ENCODE measurements at places on chromosomes 16 and 17.

GRCh38 chr16:28569021-28569420 lies 15.3 kb downstream of the SGF29 start:
- DNase-seq, result no peak

GRCh38 chr16:81832801-81833547 lies 53.9 kb downstream of the PLCG2 start:
- no peak for DNase-seq

DNA sequence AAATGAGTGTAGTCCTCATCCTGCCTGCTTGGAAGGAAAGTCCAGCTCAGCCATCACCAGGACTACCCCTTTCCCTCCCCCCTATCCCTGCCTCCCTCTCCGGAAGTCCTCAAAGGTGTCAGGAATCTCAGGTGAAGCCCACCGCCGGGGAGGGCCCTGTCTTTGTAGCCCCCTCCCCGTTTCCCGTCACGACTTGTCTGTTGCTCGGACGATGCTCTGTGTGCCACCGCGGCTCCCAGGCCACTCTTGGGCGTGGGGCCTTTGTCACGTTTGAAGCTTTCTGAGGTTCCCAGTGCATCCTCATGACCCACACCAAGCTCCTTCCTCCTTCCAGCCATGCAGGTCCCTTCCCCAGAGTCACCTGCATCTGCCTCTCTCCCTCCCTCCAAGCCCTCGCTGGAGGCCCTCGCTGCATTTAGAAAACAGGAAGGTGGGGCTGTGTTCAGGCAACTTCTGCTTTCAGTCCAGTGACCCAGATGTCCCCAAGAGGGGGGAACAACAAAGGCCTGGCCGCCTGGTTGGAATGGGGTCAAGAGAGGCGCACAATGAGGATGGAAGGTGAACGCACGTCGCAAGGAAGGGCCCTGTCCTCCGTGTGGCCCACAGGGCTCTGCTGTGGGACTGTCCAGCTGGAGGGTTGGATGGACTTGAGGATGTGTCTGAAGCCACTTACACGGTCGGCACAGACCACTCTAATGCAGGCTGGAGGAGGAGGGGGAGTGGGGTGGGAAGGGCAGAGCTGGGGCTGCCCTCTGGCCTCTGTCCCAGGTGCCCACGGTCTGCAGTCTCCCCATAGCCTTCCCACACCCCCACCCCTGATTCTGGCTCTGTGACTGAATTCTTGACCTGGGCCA lies 59.9 kb downstream of the OR1D5 start:
- no peak for DNase-seq

- DNase-seq, result no peak
Observed at GRCh38 chr16:71357681-71358080, 842 bp upstream of the CALB2 start.

GRCh38 chr17:44990994-44991393 lies 22.9 kb upstream of the C1QL1 start:
- DNase-seq, result no peak

- DNase-seq, result no peak
Observed at GRCh38 chr16:87493608-87494280, 920 bp upstream of the ZCCHC14 start.

DNA sequence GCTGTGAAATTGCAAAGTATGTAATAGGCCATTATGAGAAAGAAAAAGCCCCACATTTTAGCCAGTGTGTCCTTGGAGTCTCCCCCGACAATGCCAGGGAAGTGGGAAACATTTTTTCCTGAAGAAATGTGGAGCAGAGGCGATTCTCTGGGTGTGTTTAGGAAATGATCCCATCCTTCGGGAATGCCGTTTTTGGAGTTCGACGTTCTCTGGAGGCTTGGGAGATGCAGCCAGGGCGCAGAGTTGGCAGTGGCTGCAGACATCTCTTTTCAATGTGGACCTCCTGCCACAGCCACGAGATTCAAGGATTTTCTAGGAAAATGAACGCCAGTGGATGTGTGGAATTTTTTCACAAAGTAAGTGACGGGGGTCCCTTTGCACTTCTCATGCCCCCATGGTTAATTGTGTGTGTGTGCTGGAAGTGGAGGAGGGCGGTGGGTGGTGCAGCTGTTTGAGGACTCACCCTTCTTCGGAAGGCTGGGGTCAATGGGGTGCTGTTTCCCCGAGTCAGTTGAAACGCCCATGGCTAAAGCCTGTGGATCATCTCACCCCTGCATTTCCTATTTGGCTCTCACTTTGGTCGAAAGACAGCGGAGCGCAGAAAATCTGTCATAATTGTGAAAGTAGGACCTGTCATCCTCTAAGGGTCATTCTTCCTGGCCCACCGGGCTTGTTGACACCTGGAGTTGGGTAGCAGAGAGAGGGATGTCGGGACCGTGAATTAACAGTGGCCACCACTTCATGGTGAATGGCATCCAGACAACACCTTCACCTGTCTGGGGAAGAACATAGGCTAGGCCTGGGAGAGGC lies 73.2 kb downstream of the CMIP start:
- no peak for DNase-seq

DNA sequence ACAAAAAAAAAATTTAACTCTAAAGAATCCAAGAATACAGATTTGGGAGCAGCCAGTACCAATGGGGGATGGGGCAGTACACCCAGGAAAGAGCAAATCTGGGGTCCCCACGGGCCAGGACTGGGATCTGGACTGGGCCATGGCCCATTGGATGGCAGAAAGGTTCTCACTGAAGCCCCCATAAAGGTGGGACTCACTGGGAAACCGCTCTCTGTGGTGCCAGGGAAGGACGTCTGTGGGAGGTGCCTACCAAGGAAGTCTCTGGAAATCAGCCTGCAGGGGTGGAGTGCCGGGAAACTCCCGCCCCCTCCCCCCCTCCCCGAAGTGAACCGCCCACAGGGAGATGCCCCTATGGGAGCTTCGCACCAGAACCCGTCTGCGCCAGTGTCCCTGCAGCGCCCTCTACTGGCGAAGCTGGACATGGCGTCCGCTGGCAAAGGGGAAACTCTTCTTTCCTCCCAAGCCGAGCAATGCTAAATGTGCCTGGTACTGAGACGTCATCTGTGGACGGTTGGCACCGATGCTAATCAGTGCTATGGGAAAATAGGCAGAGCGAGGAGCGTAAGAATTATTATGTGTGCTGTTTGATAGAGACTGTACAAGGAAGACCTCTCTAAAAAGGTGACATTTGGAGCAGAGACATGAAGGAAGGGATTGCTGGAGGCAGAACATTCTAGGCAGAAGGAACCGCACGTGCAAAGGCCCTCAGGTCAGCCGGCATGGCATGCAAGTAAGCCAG lies 671.1 kb downstream of the WWOX start:
- DNase-seq, result no peak

DNA sequence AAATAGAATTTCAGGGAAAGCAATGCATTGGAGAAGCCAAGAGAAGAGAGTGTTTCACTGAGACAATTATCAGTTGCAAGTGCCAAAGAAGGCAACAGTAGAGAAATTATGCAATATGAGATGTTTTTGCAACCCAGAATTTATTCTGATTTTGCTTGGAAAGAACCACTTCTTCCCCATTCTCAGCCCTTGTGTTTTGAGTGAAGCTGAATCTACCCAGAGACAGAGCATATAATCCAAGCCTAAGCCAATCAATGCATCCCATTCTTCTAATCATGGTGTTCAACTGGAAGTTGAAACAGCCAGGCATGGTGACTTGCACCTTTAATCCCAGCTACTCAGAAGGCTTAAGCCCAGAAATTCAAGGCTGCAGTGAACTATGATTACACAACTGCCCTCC lies 6.9 kb upstream of the SCNN1G start:
- DNase-seq, result no peak

DNA sequence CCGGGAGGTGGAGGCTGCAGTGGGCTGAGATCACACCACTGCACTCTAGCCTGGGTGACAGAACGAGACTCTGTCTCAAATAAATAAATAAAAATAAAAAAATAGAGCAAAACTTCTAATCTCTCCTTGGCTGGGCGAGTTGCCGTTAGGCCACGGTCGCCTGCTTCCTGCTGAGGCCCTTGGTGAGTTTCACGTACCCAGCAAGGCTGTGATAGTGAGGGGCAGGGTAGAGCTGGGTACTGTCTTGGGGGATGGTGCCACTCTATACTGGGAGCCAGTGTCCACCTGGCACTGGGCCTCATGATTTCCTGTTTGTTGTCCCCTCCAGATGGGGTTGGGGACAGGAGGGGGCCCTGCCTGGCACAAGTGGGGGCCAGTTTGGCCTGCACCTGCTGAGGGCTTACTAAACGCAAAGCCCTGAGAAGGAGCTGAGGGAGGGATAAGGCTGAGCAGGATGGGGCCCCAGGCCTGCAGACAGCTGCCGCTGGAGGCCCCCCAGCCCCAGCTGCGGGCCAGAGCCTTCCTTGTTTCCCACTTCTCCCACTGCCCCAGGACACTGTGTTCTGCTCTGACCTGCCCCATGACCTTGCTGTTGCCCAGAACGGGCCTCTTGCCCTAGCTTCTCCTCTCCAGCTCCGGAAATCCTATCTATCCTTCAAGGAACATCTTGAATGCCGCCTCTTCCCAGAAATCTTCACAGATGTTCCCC lies 25.4 kb downstream of the GJD3 start:
- no peak for DNase-seq

GRCh38 chr17:57609878-57610270 lies 135.2 kb downstream of the CCDC182 start:
- no peak for DNase-seq

- DNase-seq, result no peak
Observed at GRCh38 chr16:78200623-78201096, 101.2 kb downstream of the WWOX start.

- no peak for DNase-seq
Observed at GRCh38 chr17:42431758-42432161, 8.7 kb upstream of the CAVIN1 start.

GRCh38 chr17:73613271-73614233 lies 30.7 kb downstream of the SDK2 start:
- DNase-seq, result no peak

DNA sequence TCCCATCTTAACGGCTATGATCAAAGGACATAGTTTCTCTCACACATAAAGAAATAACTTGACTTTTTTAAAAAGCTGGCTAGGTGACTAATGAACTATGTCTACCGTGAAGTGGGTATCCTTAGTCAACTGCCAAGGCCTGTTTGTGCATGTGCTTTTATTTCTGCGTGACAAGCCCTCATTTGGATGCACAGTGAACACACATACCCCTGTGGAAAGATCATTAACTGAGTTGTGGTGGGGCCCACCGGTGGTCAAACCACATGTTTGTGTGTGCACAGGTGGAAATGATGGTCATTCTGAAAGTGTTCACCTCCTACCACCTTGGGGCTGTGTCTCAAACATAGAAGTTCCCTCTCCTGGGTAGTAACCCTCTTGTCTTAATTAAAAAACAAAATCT lies 256.1 kb upstream of the SALL1 start:
- DNase-seq, result peak; percentile 89

- DNase-seq, result no peak
Observed at GRCh38 chr16:7722761-7723160, 390.1 kb downstream of the RBFOX1 start.

- DNase-seq, result no peak
Observed at GRCh38 chr17:66580184-66580955, 254.5 kb upstream of the CACNG5 start.

- DNase-seq, result no peak
Observed at GRCh38 chr16:10031473-10031872, 150.8 kb downstream of the GRIN2A start.

- DNase-seq, result no peak
Observed at GRCh38 chr17:72682605-72683004, 409.9 kb downstream of the SLC39A11 start.

DNA sequence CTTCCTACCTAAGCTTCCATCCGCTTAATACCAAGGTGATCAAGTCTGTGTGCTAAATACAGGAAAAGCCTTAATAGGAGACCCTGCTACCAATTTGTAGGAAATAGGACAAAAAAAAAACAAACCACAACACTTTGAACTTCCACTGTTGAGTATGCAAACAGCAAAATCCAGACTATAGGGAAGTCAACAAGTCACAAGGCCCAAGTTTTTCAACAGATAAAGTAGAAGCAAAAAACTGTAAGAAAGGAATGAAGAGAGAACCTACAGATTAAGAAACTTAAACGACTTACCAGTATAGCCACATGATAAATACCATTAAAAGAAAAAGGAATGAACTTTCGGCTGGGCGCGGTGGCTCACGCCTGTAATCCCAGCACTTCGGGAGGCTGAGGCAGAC lies 7.4 kb downstream of the USP22 start:
- DNase-seq, result no peak

- no peak for DNase-seq
Observed at GRCh38 chr17:41507315-41507880, 2.0 kb upstream of the KRT13 start.

- no peak for DNase-seq
Observed at GRCh38 chr16:56370875-56371659, 54.3 kb downstream of the AMFR start.

GRCh38 chr17:73343739-73344454 lies 32.1 kb upstream of the CDC42EP4 start:
- no peak for DNase-seq

- no peak for DNase-seq
Observed at GRCh38 chr17:33948309-33948708, 306.8 kb upstream of the CCL2 start.

GRCh38 chr16:14501331-14502255 lies 128.5 kb downstream of the PARN start:
- peak; percentile 91 for DNase-seq

- DNase-seq, result no peak
Observed at GRCh38 chr17:58332778-58333735, 4.5 kb upstream of the TSPOAP1 start.

- no peak for DNase-seq
Observed at GRCh38 chr17:3732210-3732621, 8.5 kb downstream of the HASPIN start.

- DNase-seq, result no peak
Observed at GRCh38 chr16:85821390-85822135, 22.1 kb downstream of the COX4I1 start.

GRCh38 chr17:82242977-82243647 lies 14.3 kb downstream of the SLC16A3 start:
- DNase-seq, result no peak

DNA sequence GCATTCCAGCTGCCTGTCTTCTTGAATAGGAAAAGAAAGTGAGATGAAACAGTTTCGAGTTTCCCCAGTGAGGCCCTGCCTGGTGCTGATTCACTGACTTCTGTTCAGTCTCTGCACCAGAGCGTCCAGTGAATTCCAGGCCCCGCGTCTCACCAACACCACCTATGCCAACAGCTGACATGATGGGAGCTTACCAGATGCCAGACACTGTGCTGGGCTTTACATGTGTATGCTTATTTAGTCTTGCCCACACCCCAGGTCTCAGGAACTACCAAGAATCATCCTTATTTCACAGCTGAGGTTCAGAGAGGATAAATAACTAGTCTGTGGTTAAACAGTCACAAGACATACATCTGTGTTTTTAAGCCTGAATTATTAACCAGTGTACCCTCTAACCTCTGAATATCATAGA lies 29.1 kb upstream of the IRX6 start:
- peak; percentile 74 for DNase-seq

All from kidney epithelial cell (primary cell).